ENCODE measurements at places on chromosomes 2 and 18. TPM values are rescaled to one million over a fixed set of nuclear protein-coding genes. Genes with fewer than 3 reads are reported as not detected.

FEV gene
- total RNA-seq, result not detected

CCDC141 gene
- total RNA-seq, result 2.6 TPM

MC5R gene
- not detected for total RNA-seq

ZNF396 gene
- 0.95 TPM for total RNA-seq

MARCO gene
- not detected for total RNA-seq

CD8B gene
- total RNA-seq, result 2.1 TPM

DNA sequence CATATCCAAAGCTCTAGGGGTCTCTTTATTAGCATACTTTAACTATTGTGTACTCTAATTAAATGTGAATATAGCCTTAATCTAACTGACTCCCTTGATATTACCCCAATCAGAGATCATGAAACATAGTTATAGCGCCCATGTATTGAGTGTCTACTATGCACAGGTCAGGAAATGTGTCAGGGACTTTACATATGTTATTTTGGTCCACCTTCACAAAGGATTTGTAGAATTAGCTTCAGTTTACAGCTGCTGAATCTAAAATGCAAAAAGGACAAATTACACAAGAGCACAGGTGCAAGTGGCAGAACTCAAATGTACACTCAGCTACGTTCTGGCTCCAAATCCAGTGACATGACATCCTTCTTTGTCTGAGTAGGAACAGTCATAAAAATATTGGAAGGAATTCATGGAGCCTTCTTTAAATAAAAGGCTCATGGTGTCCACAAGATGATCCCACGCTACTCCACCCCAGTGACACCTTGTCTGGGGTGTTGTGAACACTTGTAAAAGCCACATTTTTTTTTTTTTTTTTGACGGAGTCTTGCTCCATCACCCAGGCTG, 38.7 kb upstream of the ATL2 start:
- DNase-seq, result no peak

DNA sequence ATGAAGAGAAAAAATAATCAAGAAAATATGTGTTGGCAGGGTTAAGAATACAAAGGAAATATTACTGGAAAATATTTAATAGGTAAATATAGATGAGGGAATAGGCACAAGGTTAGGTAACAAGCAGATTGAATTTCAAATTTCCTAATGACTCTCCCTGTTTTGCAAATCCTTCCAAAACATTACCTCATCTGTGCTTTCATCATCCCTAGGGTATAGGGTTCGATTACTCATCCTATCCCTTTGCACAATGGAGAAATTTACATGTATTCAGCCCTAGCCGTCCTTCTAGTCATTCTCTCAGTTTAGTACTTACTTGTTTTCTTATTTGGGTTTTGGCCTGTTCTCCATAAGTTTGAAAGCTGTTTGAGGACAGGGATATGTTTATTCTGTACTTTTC, 864.6 kb upstream of the FSHR start:
- DNase-seq, result no peak

DNA sequence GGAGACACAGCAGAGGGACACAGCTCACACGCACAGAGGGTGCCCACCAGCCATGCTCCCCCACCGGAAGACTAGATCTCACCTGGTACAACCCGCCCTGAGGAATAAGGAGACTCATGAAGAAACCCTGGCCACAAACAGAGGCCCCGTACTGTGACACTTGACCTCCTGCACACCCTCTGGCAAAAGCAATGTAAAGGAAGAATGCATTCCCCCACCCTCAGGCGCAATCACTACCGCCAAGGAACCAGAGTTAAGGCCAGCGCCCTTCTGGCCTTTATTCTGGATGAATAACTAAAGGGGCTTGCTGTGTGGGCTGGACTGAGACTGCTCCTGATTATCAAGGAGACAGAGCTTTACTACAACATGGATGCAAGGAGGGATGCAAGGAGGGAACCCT, 509.2 kb upstream of the SPHKAP start:
- DNase-seq, result no peak

DNA sequence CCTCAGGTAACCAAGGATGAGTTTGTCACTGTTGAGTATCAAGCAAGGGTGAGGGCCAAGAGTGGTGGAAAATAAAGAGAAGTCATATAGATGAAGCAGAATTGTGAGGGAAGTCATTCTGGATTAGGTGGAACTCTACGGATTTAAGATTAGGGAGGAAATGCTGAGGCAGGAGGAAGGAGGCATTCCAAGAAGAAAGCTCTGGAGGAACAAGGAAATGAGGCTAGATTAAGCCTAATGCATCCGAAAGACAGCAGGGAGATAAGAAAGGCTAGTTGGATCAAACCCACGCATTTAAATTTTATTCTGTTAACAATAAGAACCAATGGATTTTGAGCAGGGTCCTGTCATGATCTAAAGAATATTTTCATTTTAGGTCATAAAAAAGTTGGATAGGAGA, 681.2 kb downstream of the EPHA4 start:
- no peak for DNase-seq

GRCh38 chr2:174608866-174609214, 11.2 kb upstream of the WIPF1 start:
- no peak for DNase-seq

GRCh38 chr2:190592831-190593230, 56.1 kb upstream of the NAB1 start:
- no peak for DNase-seq

- no peak for DNase-seq
Measured at GRCh38 chr2:237431372-237431771, 17.4 kb upstream of the COL6A3 start.

DNA sequence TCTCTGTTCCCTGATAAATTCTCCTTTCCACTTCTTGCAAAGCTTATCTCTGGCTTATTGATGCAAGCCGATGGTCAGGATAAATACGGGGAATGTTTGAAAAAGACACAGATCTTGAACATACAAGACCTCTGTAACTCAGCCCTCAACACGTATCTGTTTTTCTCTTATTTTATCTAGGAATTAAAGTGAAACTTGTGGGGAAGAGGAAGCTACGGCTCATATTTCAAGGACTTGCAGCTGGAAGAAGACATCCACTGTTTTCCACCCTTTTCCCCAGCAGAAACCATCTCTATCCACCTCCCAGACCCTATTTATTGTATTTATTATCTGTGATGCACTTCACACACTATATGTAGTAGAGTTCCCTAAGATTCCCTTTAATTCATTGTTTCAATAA, 98.4 kb upstream of the TANK start:
- DNase-seq, result no peak

- DNase-seq, result no peak
Measured at GRCh38 chr2:138028538-138028937, 64.3 kb downstream of the HNMT start.

DNA sequence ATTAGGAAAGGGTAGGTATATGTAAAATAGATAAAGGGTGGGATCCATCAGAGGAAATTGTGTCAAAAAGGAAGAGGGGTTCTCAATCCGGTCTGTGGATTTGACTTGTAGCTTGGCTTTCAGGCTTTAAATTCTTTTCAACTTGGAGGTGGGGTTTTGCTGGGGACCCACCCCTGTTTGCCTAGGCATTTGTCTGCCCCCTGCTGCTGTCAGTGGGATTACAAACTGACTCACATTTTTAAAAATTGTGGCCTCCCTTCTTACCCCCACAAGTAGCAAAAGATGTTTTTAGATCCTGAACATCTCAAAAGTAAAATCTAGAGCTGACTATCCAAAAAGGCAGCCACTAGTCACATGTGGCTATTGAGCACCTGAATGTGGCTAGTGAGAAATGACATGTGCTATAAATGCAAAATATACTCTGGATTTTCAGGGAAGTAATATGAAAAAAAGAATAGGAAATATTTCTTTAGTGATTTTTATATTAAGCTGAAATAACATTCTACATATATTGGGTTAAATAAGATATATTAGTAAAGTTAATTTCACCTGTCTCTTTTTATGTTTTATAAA, 178.9 kb downstream of the GFPT1 start:
- no peak for DNase-seq

GRCh38 chr2:136215908-136216472, 98.0 kb upstream of the CXCR4 start:
- no peak for DNase-seq

- DNase-seq, result no peak
Measured at GRCh38 chr2:29629495-29629894, 291.9 kb downstream of the ALK start.

DNA sequence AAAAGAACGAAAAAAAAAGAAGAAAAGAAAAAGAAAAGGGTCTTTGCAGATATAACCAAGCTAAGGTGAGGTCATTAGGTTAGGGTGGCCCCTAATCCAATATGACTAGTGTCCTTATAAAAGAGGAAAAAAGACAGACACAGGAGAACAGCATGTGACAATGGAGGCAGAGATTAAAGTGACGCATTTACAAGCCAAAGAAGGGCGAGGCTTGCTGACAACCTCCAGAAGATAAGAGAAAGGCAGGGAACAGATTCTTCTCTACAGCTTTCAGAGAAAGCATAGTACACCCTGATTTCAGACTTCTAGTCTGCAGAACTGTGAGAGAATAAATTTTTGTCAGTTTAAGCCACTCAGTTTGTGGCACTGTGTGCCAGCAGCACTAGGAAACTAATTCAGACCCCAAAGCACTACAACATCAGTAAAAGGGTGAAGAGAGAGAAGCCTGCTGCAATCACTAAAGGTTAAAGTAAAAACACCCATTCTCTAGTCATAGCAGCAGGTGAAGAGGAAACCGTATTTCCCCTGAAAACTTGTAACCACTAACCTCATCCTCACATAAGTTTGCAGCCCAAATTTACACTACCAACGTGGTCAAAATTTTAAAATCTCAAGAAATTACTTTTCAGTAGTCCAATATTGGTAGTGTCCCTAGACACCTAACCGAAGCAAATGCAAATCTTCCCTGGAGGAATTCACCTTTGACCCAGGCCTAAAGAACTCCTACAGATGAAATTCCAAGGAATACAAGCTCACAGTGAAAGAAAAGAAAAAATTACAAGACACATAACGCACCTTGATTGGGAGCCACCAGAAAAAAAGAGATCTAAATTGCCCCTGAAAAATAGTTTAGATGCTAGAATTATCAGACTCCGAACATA, 17.5 kb downstream of the REEP1 start:
- no peak for DNase-seq

DNA sequence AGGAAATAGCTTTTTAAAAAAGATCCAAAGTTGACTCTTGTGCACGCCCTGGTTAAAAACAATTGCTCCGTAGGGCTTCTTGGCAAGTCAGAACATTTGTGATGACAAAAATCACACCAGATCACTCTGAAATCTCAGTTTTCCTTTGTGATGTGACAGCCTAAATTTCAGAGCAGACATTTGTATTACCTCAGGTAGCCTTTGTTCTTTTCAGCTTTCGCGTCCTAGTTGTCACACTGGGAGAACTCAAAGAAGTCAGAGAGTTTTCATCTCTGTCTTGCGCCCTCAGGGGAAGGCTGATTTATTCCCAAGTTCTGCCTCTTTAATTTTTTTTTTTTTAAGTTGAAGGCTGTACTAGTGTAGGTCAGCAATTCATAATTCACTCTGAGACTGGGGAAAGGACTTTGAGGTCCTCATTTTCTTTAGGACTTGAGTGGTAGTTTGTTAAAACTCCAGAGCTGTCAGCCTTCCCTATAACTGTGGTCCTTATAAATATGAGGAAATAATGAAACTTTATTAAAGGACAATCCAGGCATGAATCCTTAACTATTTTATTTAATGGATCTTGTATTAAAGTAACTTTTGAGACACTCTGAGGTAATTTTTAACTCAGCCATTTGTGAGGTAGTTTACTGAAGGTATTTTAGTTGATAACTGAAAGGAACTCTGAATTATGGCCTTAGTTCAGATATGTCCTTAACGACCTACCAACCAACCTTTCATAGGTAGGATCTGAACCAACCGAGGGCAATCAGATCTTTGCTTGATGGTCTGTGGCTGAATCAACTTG, 525.1 kb upstream of the FAM98A start:
- no peak for DNase-seq

DNA sequence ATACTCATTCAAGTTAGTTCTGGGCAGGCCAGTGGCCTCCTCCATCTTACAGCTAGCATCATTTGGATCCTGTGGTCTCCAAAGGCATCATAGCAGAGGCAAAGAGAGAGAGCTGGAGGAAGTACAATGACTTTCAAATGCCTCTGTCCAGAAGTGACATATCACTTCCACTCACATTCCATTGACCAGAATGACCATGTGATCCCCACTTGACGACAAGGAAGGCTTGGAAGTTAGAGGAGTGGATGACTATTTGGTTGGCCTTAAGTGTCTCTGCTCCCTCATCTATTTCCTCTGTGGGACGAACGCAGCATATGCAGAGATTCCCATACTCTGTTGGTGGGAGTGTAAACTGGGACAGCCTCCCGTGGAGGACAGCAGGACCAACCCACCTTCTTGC, 27.8 kb upstream of the MLPH start:
- no peak for DNase-seq

DNA sequence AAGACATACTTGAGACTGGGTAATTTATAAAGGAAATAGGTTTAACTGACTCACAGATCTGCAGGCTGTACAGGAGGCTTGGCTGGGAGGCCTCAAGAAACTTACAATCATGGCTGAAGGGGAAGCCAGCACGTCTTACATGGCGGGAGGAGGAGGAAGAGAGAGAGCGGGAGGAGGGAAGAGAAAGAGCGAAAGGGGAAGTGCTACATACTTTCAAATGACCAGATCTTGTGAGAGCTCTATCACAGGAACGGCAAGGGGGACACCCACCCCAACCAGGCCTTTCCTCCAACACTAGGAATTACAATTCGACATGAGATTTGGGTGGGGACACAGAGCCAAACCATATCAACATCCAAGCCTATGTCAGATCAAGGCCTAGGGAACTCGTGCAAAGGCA, 24.2 kb downstream of the MYL12B start:
- DNase-seq, result no peak

GRCh38 chr2:226544596-226545210, 254.9 kb downstream of the IRS1 start:
- DNase-seq, result no peak

DNA sequence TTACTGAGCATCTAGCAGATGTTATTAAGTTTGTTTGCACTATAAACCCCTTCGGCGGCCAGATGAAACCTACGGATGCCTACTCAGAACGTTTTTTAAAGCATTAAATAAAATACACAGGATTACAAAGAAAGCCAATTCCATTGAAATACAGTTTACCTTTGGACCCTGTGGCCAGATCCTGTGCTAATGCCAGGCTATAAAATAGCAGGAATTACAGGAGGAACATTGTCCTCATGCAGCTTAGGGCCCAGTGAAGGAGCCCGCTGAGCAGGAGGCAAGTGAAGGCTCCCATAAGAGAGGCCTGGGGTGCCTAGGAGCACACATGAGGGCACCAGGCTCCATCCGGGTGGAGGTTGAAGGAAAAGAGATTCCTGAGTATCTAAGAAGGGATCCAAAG, 310.4 kb downstream of the MTX2 start:
- DNase-seq, result no peak

DNA sequence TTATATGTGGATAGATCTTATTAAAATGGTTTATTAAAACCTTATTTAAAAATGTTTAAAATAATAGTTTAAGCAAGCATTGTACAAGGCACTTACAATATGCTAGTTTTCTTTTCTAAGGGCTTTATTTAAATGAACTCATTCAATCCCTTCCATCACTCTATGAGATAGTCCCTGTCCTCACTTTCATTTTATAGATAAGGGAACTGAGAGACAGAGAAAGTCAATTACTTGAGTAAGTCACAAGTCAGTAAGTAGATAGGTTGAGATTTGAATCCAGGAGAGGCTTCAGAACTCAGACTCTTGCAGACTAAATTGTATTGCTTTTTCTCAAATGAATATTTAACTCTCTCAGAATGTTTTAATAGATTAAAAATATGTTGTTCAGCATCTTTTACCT, 95.2 kb downstream of the KLHL14 start:
- no peak for DNase-seq

GRCh38 chr2:172545408-172546075, 10.3 kb upstream of the PDK1 start:
- no peak for DNase-seq

- no peak for DNase-seq
Measured at GRCh38 chr2:193743089-193743488, 1548.4 kb upstream of the TMEFF2 start.
